ENCODE measurements at places on chromosomes 11 and 22.

DNA sequence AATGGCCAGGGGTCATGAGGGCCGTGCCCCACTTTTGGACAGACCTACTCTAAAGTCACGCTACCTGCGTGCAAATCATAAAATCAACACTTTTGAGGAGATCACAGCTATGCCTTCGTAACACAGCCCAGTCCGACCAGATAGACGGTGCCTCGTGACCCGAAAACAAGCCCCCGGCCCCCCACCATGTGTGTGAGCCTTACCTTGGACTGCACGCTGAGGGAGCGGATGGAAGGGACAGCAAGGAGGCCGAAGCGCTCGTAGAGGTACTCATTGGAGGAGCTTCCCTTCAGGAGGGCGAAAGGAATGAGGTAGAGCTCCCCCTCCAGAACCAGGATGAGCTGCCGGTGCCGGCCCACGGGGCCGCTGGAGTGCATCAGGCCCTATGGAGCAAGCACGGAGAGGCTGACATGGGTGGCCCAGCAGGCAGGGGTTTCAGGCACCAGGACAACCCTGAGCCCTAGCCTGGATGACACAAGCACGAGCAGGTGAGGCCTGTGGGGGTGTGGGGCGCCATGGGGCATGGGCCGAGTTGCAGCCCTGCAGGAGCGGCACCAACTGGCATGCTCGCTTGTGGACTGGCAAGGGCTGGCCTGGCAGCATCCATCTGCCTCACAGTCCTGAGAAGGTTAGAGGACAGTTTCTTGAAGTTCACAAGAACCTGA, 82.2 kb upstream of the PITPNB start:
- DNase-seq: no peak

DNA sequence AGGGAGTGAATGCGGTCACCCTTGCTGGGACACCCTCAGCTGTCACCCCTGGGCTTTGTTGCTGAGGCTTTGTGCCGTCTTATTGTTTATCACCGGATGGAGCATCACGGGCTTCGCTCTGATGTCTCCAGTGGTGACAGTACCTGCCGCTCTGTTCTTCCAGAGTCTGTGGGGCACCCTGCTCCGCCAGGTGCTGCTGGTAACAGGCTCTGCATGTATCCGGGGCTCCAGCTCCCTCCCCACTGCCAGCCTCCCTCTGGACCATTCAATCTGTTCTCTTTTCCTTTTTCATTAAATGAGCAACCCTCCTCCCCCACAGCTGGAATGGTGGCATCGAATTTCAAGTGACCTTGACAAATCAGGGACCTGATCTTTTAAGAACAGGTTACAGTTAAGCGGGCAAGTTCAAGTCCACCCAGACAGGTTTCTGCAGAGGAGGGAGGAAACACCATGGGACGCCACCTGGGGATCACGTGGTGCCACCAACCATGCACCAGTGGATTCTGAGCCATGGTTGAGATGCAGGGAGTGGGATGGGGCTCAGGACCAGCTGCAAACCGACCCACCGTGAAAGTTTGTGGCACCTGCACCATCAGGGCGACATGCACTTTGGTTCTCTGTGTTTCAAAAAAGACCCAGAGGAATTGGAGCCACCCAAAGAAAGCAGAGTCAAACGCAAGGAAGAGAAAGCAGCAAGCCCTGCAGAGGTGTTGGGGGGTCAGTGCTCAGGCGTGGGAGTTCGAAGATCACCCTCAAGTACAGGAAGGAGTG, 89.3 kb downstream of the BCR start:
- no peak for DNase-seq

GRCh38 chr11:29280452-29280851, 736.4 kb downstream of the KCNA4 start:
- no peak for DNase-seq

- peak; percentile 77 for DNase-seq
Measured at GRCh38 chr11:96045622-96046456, 121.9 kb upstream of the MTMR2 start.

GRCh38 chr11:11215944-11216343, 137.1 kb downstream of the CSNK2A3 start:
- DNase-seq: no peak

DNA sequence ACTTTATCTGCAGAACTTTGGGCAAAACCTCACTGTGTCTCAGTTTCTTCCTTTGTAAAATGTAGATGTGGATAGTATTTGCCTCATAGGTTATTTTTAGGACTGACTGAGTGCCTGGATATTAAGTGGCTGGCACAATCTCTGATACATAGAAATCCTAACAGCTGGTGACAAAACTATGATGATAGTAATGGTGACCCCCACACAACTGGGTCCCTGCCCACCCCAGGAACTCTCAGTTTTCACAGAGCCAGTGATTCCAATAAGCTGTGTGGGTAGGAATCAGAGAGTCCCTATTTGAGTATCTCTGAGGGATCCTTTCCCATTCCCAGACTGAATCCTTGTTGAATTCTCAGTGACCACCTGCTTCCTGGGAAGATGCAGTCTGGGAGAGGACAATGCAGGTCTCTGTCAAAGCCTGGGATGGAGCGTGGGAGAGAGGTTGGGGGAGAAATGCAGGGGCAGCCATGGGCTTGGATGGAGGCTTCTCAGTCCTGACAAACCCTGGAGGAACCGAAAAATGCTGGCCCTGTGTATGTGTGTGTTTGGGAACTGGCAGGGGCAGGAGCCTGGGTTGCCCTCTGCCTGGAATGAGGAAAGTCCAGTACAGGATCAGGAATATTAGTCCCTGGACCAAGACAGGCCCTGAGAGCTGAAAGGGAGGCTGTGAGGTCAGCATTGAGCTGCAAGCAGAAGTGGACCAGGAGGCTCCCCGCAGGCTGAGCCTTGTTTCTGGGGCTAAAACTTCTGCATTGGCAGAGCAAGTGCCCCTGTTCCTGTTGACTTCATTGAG, 6.1 kb upstream of the P2RY6 start:
- DNase-seq: peak; percentile 73

- DNase-seq: no peak
Measured at GRCh38 chr11:56396047-56396446, 16.4 kb upstream of the OR5AL1 start.

- DNase-seq: no peak
Measured at GRCh38 chr11:124762624-124763155, 600 bp upstream of the ESAM start.
